ENCODE measurements at places on chromosomes 5 and 9. TPM values are rescaled to one million over a fixed set of nuclear protein-coding genes. Genes with fewer than 3 reads are reported as not detected.

The BTNL3 gene
- total RNA-seq: not detected

The BRINP1 gene
- 0.26 TPM for total RNA-seq

GRCh38 chr5:181241393-181241975 lies 2.2 kb downstream of the RACK1 start:
- peak; percentile 55 for DNase-seq

DNA sequence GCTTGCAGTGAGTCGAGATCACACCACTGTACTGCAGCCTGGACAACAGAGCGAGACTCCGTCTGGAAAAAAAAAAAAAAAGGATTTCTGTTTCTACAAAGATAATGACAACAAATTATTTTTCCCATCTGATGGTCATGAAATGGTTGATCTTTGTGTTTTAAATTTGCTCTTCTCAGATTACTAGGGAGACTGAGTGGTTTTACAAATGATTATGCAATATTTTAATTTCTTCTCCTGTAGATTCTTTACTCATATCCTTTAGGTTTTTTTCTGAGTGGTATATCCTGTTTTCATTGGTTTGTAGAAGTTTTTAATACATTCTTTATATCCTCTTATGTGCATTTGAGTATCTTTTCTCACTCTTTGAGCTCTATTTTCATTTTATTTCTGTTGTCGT lies 20.6 kb upstream of the AUH start:
- no peak for DNase-seq

- no peak for DNase-seq
Observed at GRCh38 chr9:78682216-78682615, 385.3 kb downstream of the PSAT1 start.

DNA sequence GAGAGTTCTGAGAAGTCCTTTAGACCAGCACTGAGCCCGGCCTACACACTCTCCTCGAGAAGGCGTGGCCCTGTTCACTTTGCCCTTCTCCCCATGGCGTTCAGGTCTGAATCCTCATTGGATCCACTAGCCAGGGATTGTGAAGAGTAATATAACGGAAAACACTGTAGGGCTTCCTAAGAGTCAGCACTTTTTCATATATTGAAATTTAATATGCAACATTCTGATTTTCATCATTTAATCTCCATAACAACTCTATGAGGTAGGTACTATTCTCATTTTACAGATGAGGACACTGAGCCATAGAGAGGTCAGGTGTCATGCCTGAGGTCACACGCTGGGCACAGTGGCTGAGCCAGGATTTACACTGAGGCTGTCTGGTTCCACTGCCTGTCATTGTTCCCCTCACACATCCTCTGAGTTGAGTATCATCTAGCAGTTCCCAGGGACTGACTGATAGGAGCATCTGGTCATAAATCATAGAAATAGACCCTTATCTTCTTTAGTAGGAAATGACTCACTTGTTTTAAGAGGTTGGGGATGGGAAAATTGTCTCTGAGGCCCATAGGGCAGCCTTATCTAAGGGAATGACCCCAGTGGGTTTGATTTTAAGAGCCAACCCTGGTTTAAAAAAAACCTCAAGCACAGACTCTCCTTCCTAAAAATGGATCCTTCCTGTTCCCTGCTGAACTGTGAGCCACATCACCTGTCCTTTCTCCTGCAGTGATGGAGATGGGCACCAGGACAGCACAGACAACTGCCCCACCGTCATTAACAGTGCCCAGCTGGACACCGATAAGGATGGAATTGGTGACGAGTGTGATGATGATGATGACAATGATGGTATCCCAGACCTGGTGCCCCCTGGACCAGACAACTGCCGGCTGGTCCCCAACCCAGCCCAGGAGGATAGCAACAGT lies 41.2 kb downstream of the THBS4 start:
- no peak for DNase-seq

DNA sequence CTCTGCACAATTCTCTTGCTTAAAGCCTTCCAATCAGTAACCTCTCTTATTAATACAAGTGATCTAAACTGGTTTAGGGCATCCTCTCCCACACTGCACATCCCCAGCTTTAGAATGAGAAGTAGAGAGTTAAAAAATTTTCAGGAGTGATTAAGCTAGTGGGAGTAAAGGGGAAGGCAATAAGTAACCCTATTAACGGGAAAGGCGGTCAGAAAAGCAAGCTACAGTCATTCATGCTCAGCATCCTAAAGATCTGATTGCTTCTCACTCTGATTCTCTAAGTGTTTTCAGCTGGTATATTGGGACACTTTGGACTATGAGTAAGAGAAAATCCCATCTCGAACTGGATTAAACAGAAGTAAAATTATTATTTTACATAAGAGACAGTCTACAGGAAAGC lies 15.8 kb downstream of the CDH6 start:
- no peak for DNase-seq

GRCh38 chr9:36214571-36214970 lies 23.9 kb downstream of the CLTA start:
- no peak for DNase-seq

DNA sequence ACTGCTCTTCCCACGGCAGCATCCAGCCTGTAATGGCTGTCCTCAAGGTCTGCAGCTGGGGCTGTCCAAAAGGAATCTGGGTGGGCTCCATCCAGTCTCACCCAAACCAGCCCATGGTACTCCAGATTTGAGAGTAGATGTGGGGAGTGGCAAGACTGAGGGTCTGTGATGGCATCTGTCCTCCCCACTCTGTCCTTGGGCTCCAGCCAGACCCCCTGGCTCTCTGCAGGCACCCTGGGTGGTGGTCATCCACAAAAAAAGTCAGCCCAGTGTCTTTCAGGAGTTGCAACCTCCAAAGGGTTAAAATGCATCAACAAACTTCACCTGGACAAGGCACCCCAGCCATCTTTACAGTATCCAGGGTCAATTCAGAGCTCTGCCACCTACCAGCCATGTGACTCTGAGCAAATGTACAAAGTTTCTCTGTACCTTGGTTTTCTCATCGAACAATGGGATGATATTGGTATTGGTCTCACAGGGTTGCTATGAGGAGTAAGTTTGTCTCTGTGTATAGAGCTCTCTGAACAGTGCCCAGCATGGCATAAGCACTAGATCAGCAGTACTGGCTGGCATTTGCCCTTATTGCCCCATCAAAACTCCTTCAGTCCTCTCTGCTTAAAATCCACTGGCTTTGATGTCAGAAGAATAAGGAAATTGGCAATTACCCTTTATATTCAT lies 7.3 kb upstream of the S1PR3 start:
- no peak for DNase-seq

Measured in dermis microvascular lymphatic vessel endothelial cell (primary cell).